WERI-Rb-1 (cell line): ENCODE measurements at places on chromosomes 1 and 21.

GRCh38 chr1:40928699-40929098, 50.8 kb upstream of the CTPS1 start:
- DNase-seq, result no peak

DNA sequence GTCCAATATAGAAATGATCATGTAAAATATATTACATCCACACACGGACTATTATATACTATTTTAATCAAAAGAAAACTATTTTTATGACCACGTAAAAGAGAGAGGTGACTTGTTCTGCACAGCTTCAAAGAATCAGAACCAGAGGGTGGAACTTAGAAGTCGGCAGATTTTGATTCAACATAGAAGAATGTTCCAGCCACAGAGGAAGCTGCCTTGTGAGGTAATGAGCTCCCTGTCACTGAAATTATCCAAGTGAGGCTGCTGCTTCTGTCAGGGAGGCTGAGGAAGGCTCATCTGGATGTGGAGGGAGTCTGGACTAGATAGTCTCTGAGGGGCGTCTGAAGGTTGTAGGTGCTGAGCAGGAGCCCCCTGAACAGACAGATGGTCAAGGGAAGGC, 2.7 kb downstream of the PLEKHA6 start:
- no peak for DNase-seq

DNA sequence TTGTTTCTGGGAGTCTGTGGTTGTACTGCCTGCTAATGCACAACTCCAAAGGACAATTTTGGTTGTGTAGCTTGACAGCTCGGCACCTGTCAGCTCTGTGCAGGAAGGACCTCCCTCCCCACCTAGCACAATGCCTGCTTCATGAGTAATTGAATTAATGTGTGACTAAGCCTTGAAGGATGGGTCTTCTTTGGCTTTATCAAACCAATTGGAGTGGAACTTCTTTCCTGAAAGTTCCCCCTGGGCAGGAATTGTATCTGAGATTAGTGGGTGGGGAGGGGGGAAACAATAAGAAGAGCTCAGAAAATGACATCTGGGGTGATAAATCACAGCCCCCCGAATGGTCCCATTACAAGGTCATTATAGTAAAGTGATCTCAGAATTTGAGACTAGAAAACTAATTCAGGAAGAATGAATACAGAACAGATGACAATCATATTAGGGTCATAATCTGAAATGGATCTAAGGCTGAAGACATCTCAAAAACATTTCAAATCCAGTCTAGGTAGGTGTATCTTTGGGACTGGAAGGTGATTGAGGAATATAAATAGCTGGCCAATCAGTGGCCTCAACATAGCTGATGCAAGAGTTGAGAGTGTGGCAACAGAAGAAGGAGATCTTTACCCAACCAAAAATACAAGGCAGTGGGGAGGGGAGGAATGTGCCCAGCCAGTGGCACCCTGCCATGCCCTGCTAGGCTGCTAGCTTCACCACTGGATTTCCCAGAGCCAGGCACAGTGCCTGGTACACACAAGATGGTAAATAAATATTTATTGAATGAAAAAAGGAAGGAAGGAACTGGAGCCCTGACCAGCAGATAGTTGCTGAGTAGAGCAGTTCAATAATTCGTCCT, 10.1 kb upstream of the SESN2 start:
- peak; percentile 73 for DNase-seq

- no peak for DNase-seq
Observed at GRCh38 chr21:33418691-33419090, 15.5 kb downstream of the IFNGR2 start.

GRCh38 chr1:153794624-153795329, 19.6 kb downstream of the SLC27A3 start:
- peak; percentile 92 for DNase-seq

DNA sequence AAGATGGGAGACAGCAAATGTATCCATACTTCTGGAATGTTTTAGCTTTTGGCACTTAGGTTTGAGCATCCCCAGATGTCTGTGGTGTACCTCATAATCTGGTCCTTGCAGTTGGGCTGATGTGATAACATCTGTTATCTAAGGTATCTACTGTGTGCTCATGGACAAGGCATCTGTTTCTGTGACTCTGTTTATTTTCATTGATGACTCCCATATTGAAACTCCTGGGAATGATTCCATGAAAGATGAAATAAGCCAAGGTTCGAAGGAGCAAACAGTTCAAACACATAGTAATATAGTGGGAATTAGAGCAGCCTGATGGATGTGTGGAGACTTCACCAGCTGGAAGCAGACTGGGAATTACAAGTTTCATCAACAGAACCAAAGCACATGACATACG, 20.7 kb upstream of the TRIM45 start:
- no peak for DNase-seq

- DNase-seq, result no peak
Observed at GRCh38 chr21:38927776-38928175, 122.0 kb downstream of the ETS2 start.
